Stimulated activated naive CD4-positive, alpha-beta T cell (primary cell): ENCODE measurements at places on chromosomes 3 and 15.

DNA sequence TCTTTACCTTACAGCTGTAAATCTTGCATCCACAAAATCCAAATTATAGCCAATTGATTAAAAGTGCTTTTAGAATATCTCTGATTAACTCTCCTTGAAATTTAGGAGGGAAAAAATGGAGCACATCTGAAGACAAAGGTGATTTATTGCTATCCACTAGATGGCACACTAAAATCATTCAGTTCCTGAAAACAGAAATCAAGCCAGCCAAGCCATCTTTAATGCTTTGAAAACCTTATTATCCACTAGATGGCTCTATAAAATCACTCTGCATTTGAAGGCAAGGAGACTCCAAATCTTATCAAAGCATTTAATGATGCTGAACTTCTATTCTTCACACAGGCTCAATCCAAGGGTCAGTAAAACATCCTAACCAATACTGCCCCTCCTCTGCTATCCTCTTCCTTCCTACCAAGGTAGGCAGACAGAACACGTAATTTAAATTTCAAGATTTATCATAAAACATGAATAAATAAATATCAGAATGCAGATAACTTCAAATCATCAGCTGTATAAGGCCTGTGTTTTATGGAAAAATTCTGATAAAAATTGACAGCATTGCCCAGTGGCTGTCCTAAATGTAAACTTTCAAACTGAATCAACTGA lies 48.4 kb downstream of the GOLIM4 start:
- no peak for DNase-seq

GRCh38 chr15:36218322-36218721 lies 361.1 kb upstream of the CDIN1 start:
- DNase-seq = no peak

DNA sequence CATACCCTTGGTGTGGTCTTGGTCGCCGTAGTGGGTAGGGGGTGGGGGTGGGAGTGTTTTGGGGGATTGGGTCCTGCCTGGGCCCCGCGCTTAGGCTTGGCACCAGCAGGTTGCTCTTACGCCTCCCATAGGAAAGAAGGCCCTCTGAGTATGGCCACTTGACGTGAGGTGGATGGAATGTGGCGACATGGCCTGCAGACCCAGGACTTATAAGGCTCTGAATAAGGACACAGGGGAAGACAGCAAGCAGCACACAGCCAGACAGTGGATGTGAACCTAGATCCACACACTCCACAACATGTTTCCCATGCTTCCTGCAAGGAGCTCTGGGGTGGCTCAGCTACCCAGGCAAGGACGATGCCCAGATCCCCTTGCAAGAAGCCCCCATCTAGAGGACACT lies 12.4 kb downstream of the RBPMS2 start:
- no peak for DNase-seq

GRCh38 chr15:52652286-52652685 lies 26.9 kb downstream of the ATOSA start:
- DNase-seq = no peak

GRCh38 chr15:58530056-58530590 lies 98.3 kb downstream of the LIPC start:
- DNase-seq = no peak

- no peak for DNase-seq
These were observed 65.4 kb downstream of the CHDH start for GRCh38 chr3:53780806-53781205.

- no peak for DNase-seq
These were observed 109.6 kb downstream of the FNDC3B start for GRCh38 chr3:172148702-172149565.

GRCh38 chr15:78946493-78946892 lies 1.6 kb upstream of the CTSH start:
- no peak for DNase-seq

DNA sequence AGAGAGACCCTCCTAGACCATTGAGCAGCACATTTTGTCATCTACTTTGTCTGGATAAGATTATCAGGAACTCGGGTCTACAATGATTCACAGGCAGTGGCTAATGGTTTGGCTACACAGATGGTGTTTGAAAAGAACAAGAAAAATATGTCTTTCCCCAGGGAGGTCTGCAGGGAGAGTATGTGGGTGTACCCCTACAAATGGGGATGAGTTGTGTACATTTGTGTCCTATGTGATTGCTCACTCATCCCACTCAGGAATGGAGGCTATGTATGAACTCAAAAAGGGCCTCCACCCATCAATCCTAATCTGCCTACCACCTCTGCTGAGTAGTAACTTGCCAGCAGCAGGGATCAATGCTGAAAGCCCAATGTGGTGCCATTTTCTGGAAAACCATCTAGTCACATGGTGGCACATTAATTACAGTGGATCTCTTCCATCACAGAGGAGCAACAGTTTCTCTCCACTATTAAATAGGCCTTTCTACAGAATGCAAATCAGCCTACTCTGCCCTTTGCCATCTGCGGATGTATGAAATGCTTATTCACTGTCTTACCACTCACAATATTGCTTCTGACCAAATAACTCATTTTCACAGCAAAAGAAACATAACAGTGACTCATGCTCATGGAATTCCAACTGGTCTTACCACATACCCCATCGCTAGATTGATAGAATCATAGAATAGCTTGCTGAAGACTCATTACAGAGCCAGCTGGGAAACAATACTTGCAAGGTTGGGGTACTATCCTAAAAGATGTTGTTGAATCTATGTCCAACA lies 48.3 kb upstream of the TRIM42 start:
- DNase-seq = no peak
